Activated CD4-positive, alpha-beta T cell treated with anti-CD3 and anti-CD28 coated beads for 48 hours (primary cell): ENCODE measurements at places on chromosomes 6 and 20.
A peak's percentile ranks its signal among the peaks of the same experiment; 100 is the strongest.

DNA sequence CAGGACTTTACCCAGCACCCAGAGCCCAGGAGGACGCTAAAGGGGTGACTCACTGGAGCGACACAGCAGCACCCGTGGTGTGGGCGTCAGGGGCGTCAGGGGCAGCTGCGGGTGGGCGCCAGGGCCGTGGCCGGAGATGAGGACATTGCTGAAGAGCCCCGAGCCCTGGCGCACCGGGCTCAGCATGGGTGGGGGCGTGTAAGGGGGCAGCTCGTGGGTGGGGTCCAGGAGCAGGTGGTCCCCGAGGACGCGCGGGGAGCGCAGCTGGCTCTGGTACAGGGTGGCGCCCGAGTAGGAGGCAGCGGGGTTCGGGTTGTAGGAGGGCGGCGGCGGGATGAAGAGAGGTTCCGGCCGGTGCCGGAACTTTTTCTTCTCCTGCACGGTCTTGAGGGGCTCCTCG lies 41.6 kb upstream of the MRPS10 start:
- no peak for DNase-seq

- DNase-seq, result no peak
These were observed 19.7 kb upstream of the ULBP3 start for GRCh38 chr6:150088481-150089154.

DNA sequence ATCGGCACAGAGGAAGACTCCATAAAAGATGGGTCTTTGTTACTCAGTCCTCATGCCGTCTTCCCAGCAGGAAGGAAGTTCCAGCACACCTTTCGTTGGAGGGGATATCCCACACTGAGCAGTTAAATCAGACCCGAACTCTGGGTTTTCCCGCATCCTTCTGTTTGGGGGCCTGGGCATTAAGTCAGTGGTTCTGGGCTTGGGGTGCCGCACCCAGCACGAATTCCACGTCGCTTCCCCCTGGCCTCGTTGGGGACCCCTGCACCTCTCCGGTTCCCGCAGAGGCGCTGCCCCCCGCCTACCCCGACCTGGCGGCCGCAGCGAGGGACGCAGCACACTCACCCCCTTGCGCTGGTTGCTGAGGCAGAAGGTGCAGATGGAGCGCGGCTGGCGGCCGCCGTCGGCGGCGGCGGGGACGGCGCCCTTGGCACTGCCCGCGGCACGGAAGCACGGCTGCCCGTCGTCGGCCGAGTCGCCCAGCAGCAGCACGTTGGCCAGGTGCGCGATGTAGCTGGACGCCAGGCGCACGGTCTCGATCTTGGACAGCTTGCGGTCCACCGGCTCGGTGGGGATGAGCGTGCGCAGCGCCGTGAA lies 641 bp downstream of the TCF15 start:
- no peak for DNase-seq

- no peak for DNase-seq
These were observed 51.5 kb downstream of the MRPL14 start for GRCh38 chr6:44075647-44076355.

GRCh38 chr20:49281059-49281912 lies 3.4 kb upstream of the ZNFX1 start:
- DNase-seq, result peak; percentile 34

GRCh38 chr20:47217482-47218446 lies 138.7 kb downstream of the ZMYND8 start:
- DNase-seq, result no peak

- DNase-seq, result peak; percentile 89
These were observed at the start of gene LTA for GRCh38 chr6:31572041-31572911. Gene LTA (plus strand): TSS chr6:31572289. CDS start chr6:31572743, 454 bp downstream.

DNA sequence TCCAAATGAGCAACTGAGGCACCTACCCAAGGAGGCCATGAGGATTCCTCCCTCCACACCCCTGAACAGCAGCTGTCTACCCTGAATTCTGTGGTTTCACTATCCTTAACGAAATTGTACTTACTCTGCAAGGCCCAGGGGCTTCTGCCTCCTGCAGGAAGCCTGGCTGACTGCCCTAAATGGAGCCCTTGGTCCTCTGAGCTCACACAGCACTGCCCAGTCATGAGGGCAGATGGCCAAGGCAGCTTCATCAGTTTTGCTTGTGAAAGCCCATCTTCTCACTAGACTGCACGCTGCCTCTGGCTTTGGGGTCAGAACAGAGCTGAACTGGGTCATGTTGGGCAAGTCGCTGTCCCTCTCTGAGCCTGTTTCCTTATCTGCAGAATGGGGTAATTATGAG lies 26.4 kb upstream of the SIRPA start:
- DNase-seq, result no peak

- no peak for DNase-seq
These were observed 48.9 kb downstream of the SYCP2 start for GRCh38 chr20:59884494-59884893.

DNA sequence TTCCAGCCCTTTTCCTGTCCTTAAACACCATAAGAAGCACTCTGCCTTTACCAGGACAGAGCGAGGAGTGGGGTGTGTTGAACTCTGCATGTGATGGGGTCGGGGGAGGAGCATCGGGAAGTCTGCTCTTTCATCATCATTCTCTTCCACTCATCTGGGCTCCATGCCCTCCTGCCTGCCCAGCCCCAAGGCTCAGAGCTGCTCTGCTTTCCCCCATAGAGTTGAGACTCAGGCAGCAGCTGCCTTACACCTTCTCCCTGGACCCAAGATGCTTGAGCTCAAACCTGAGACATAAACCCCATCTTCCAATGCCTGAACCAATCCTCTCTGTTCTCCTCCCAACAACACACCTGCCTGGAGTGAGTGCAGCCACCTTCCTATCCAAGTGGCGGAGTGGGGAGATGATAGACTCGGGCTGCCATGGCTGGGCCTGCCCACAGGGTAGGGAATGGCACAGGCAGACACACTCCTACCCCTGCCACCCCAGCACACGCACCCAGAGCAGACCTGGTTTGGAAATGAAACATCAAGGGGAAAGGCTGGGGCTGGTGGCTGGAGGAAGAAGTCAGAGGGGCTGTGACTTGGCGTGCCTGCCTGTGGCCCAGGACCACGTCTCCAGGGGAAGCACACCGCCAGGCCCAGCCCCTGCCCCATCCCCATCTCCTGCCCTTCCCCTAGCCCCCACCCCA lies 28.4 kb downstream of the TFEB start:
- peak; percentile 31 for DNase-seq

DNA sequence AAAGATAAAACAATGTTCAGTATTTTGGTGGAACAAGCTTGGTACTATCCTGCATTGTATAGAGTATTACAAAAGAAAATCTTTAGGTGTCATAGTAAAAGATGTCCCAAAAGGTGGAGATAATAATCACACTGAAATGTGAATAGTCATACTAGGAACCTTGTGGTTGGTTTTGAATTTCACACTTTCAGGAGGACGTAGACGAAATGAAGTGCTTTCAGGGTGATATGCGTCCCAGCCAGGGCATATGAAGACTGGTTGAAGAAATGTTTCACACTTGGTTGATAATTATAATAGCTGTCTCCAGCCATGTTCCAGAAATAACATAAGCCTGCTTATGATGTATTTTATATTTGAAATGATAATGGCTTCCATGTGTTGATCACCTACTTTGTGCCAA lies 60.4 kb downstream of the SCAND1 start:
- peak; percentile 16 for DNase-seq

- no peak for DNase-seq
These were observed 32.4 kb upstream of the SMOC2 start for GRCh38 chr6:168408504-168409136.

GRCh38 chr20:57474816-57475215 lies 50.1 kb downstream of the CTCFL start:
- DNase-seq, result no peak

- DNase-seq, result no peak
These were observed 322.8 kb downstream of the CD83 start for GRCh38 chr6:14440215-14440910.

- no peak for DNase-seq
These were observed 23.2 kb upstream of the FAM135A start for GRCh38 chr6:70390067-70390466.

GRCh38 chr6:169723991-169724493 lies 258 bp downstream of the PHF10 start:
- peak; percentile 40 for DNase-seq

DNA sequence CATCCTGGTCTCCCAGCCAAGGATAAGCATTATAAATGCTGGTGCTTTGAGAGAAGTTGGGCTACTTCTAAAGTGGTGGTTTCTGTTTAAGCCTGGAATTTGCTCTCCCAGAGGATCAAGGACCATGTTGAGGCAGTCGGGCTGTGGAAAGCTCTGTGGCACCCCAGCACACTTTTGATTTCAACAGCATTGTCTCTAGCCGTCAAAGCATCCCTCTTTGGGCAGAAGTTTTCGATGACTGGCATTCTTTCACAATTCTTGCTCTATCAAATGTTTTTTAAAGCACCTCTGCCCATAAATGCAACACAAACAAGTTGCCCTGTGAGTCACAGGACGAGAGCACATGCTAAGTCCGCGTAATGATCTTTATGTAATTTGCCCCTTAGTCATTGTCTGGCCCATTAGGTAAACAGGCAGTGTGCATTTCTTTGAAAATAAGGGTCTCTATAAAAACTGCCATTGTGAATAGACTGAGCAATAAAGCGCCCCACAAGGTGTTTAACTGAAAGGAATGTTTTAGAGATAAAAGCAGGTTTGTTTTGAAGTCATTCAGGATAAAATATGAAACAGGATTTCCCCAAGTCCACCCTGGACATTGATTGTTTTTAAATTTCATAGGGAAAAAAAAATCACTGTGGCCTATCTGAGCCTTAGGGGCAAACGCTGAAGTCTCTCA lies 44.7 kb upstream of the FOXQ1 start:
- no peak for DNase-seq

GRCh38 chr6:53696341-53696740 lies 30.8 kb upstream of the KLHL31 start:
- DNase-seq, result no peak

GRCh38 chr6:144712541-144712940 lies 427.4 kb downstream of the UTRN start:
- no peak for DNase-seq
